Stimulated activated CD8-positive, alpha-beta memory T cell treated with anti-CD3 and anti-CD28 coated beads, Interleukin-12 subunit alpha, Interleukin-12 subunit beta, amount 100 ng/mL, for 4 hours (primary cell): ENCODE measurements at places on chromosomes 3 and 15.

- no peak for DNase-seq
Observed at GRCh38 chr3:194296454-194297263, 54.5 kb downstream of the CPN2 start.

DNA sequence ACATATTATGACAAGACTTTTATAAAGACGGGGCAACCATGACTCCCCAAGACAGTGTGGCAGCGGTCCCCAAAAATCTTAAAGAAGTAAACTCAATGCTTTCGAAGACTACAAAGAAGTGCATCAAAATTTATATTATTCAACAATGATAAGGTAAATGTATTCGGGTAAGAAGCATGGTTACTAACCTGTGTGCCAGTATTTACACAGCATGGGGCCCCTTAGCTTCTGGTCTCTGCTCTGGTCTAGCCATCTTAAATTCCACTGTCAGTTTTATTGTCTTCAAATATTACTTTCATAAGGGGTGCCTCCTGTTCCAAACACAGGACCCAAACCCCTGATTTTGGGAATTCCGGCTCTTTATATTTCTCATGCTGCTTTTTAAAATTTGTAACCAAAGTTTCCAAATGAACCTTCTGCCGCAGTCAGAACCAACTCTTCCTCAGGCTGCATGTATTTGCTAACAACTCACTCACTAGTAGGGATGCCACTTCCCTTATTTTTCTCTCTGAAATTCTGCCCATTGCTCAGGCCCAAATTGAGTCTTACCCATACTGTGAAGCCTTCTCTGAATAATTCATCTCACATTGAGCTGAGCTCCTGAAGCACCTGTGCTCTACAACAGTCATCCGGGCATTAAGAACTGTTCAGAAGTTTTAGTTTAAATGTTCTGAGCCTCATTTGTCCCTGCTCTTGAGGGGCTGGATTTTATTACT is 1.2 kb downstream of the TTC23 start:
- DNase-seq = no peak

- DNase-seq = no peak
Observed at GRCh38 chr3:160199108-160199507, 26.1 kb upstream of the C3orf80 start.

- no peak for DNase-seq
Observed at GRCh38 chr3:7630925-7631324, 770.0 kb downstream of the GRM7 start.

GRCh38 chr3:38608086-38608775 is 41.3 kb downstream of the SCN5A start:
- DNase-seq = no peak

DNA sequence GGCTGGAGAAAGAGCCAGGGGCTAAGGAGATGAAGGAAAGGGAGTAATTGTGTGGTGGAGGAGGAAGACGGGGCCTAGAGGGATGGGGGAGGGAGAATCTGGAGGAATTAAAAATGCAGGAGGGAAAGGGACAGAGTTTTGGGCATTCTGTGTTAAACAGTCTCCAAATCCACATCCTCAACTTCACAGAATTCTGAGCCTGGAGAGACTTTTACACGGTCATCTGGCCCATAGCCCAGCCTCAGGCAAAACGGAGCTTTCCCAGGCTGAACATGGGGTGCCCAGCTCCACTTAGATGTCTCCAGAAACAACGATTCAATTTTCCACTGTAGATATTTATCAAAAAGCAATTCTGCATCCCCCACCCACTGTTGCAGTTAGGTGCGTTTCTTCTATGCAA is 137.6 kb upstream of the HACD2 start:
- DNase-seq = no peak

DNA sequence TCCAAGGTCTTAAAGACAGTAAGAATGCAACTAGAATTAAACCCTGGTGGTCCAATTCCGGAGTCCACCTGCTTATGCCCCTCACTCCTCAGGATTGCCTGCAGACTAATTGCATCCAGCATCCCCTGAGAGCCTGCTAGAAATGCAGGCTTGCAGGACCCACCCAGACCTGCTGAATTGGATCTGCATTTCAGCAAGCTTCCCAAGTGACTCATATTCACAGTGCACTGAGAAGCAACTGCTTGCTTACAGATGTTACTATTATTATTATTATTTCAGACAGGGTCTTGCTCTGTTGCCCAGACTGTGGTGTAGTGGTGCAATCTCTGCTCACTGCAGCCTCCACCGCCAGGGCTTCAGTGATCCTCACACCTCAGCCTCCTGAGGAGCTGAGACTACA is 83.5 kb upstream of the VGLL4 start:
- DNase-seq = no peak

GRCh38 chr15:101538177-101538576 is 48.7 kb upstream of the PCSK6 start:
- no peak for DNase-seq

DNA sequence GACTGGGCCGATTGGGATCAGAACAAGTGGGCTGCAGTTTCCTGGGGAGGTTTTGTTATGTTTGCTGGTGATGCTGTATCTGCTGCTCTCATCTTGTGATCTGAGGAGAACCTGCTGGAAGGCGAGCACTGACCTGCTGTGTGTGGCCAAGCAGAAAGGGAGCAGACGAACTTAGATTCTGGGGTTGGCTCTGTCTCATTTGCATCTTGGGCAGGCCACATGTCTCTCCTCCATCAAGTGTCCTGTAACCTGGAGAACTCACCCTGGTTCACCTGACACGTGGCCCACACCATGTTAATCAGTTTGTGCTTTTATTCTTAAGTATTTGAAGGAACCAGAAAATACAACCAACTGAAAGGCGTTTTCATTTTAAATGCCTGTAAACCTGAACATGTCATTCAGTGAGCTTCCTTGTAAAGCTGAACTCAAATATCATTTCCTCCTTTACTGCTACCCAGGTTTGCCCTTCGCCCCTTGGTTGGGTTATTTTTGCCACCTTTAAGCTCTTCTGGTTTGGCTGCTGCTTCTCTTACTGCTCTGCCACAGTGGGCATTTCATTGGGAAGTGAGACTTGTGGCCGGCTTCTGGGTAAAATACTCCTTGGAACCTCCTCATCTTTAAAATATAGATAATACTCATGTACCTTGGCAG is 33.5 kb upstream of the TRAK1 start:
- DNase-seq = no peak

GRCh38 chr3:156563900-156564682 is 9.2 kb upstream of the SSR3 start:
- DNase-seq = no peak

DNA sequence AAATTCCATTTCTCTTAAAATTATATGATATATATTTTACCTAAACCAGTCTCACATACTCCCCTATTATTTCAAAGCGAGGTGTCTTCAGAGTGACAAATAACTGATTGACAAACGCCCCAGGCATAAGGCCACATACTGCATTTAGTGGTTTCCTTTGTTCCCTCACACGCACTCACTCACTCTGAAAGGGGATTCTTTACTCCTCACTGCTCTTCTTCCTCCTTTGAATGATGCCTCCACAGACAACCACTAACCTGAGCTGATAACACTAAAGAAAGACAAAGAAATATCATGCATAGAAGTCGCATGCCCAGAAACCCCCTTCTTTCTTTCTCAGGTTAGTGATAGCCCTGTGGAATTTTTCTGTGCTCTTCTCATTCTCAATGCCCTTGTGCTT is 24.1 kb upstream of the BBX start:
- no peak for DNase-seq

DNA sequence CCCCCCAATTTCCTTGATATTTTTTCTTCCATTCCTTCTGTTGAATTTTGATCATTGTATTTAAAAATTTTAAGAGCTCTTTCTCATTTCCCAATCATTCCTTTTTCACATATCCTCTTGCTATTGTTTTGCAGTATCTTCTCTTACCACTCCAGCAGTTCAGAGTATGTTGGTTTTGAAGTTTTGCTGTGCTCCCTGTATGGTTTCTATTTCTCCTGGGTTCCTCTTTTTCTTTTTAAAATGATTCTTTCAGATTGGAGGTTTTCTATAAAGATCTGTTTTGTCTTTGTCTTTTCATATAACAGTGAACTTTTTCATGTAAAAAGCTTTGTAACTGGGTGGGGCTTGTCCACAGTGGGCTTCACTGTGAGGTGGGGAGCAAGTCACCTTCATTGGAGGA is 12.8 kb downstream of the USP3 start:
- DNase-seq = no peak

- no peak for DNase-seq
Observed at GRCh38 chr3:151770956-151771355, 37.2 kb downstream of the AADACL2 start.

- DNase-seq = no peak
Observed at GRCh38 chr3:87420171-87420570, 143.8 kb upstream of the POU1F1 start.

GRCh38 chr15:62495670-62496614 is 330.9 kb upstream of the C2CD4B start:
- DNase-seq = no peak

GRCh38 chr3:71087143-71088018 is 496.1 kb downstream of the FOXP1 start:
- DNase-seq = no peak

DNA sequence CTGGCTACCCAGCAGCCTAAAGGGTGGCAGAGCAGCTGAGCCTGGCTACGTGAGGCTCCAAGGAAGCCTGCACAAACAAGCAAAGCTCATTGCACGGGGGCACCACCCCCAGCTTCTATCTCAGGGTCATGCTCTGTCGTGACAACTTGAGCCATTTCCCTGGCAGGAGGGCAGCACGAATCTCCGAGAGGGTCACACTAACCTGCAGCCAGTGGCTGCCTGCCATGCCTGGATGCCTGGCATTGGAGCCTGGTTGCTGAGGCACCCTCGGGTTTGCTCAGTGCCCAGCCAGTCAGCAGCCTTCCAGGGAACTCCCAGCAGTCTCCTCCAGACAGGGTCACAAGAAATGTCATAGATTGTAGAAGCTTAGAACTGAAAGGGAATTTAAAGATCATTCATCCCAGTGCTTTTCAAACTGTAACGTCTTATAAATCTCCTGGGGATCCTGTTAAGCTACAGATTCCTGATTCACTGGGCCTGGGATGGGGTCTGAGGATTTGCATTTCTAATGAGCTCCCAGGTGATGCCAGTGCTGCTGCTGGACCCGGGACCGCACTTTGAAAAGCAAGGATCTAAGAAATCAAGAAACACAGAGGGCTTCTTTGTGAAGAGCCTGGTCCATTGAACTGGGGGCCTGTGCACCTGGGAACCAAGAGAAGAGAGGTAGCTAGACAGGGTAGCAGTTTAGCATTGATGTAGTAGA is 48.4 kb downstream of the TMEM266 start:
- no peak for DNase-seq

GRCh38 chr3:150098621-150099020 is 127.9 kb upstream of the PFN2 start:
- no peak for DNase-seq

- DNase-seq = no peak
Observed at GRCh38 chr3:50708620-50709019, 33.9 kb downstream of the DOCK3 start.

- no peak for DNase-seq
Observed at GRCh38 chr3:142706321-142707127, 17.3 kb upstream of the TRPC1 start.

DNA sequence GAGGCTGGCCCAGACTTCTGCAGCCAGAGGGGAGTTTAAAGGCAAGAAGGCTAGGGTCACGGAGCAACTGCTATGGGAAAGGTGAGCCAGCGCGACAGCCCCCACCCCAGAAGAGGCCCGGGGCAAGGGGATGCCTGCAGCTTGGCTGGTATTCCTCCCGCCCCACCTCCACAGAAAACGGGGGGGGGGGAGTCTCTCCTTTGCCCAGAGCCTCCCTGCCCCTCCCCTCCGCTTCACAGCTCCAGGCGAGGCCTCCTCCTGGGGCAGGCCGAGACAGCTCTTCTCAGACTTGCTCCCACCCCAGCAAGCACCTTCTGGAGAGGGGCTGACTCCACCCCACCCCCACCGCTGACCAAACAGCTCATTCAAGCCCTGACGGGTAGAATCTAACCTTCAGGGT is 13.4 kb downstream of the ANP32A start:
- no peak for DNase-seq

DNA sequence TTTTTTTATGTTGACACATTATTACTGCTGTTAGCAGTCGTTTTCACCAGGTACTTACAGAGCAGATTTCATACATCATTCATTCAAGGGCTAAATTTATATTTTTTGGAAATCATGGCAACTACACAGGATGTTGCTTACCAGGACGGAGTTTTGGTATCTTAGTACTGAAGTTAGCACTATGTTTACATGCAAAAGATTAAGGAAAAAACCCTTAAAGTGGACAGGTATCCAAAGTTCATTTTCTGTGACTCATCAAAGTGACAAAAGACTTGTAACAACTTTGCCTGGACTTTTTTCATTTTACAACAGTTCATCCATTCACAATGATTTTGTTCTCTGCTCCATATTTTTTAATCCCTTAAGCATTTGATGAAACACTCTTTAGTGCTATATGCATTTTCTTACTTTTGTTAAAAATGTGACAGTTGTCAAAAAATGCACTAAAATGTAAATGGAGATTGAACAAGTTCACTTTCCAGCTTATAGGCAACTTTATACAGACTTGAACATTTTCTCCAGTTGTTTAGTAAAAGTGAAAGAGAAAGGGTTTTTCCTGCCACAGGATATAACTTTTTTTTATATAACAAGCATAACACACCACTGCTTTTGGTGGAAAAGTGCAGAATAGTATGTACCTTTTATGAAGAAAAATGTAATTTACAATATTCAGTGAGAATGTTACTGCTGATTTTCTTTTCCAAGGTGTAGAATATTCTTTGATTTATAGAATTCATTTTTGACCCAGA is 104.1 kb downstream of the STT3B start:
- no peak for DNase-seq

- DNase-seq = no peak
Observed at GRCh38 chr3:106824856-106825255, 552.4 kb upstream of the CCDC54 start.

GRCh38 chr15:35104526-35105147 is 19.5 kb upstream of the NANOGP8 start:
- no peak for DNase-seq

GRCh38 chr3:136728473-136728872 is 23.7 kb downstream of the STAG1 start:
- no peak for DNase-seq

DNA sequence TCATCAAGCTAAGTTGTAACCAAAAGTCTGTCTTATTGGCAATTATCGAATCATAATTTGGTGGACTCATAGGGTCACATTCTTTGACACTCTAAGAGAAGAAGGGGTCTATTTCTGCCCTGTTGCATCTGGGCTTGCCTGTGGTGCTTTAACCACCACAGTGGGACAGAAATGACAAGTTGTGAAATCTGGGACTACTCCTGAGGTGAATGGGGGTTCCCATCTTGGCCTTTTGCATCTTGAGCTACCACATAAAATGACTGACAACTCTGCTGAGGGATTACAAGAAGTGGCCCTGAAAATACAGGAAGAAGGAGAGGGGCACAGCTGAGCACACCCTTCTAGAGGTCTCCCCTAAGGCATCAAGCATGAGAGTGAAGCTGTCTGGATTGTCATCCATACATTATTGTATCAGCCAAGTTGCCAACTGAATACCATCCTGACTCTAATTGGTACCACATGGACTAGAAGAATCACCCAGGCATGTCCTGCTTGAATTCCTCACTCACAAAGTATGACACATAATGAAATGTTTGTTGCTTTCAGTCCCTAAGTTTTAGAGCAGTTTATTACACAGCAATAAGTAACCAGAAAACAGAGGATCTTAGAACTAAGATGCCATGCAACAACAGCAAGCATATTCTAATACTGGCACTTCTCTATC is 306.5 kb downstream of the ROBO1 start:
- no peak for DNase-seq

GRCh38 chr15:66702787-66703539 is 927 bp downstream of the SMAD6 start:
- no peak for DNase-seq

GRCh38 chr3:8854656-8855055 is 85.2 kb upstream of the OXTR start:
- no peak for DNase-seq
